ENCODE measurements at places on chromosomes 4 and X.

- DNase-seq, result no peak
These were observed 46.1 kb downstream of the HTRA3 start for GRCh38 chr4:8315435-8316250.

- no peak for DNase-seq
These were observed 204.8 kb downstream of the VEGFC start for GRCh38 chr4:176587920-176588319.

DNA sequence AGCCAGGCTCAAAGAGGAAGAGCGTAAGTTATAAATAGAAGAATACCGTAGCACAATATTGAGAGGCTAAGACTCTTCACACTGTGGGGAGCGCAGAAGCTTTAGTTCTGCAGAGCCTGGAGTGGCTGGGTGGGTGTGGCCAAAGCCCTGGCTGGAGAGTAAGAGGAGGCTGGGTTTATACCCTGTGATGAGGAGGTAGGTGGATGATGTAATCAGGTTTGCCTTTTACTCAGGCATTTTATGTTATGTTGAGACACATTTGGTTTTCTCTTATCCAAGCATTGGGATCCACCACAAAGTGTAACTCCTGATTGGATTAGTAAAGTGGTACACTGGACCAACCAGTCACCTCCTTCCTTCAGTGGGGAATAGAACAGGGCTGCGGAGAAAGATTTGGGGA is 13.9 kb downstream of the CDS1 start:
- no peak for DNase-seq

DNA sequence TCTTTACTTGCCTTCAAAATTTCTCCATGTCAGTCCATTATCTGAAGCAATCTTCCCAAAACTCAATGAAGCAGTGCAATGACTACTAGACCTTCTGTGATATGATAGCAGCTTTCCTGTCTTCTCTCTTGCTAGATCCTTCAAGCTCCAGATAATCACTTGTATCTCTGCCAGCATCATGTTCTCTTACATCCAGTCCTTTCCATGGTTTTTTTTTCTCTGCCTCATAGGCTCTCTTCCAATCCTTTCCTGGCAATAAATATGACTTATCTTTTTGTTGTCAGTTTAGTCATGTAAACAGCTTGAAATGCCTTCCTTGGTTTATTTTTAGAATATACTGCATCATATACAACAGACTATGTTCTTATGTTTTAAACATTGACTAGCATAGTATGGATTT is 193.5 kb downstream of the CFAP299 start:
- no peak for DNase-seq

GRCh38 chr4:53716011-53716410 is 124.7 kb upstream of the LNX1 start:
- no peak for DNase-seq

- no peak for DNase-seq
These were observed 1.0 kb downstream of the HMGB2 start for GRCh38 chr4:173332963-173333657.

- DNase-seq, result no peak
These were observed 48.1 kb upstream of the ATXN3L start for GRCh38 chrX:13367950-13368349.

DNA sequence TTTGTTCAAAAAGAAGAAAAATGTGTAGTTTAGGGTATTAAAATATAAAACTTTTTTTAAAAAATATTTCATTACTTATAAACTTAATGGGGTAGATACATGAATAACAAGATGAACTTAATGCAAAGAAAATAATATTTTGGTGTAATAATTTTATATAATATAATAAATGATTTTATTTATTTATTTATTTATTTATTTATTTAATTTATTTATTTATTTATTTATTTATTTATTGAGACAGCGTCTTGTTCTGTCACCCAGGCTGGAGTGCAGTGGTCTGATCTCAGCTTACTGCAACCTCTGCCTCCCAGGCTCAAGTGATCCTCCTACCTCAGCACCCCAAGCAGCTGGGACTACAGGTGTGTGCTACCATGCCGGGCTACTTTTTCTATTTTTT is 20.8 kb upstream of the TEX13C start:
- no peak for DNase-seq

GRCh38 chr4:78864405-78865024 is 74.7 kb downstream of the PAQR3 start:
- DNase-seq, result no peak

DNA sequence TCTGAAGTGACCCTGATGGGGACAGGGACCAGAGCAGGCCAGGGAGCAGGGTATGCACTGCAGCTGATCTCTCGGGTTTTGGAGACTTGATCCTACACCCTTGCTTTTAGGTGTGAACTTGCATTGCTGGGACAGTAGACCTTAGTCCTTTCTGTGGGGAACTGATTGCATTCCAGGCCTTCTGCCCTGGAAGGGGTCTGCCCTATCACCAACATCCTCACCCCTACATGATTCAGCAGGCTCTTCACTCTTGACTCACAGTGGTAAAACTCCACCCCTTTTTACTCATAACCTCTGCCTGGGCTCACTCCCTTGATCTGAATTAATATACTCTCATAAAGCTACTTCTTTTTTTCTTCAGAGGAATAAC is 6.6 kb upstream of the DDX60L start:
- no peak for DNase-seq

DNA sequence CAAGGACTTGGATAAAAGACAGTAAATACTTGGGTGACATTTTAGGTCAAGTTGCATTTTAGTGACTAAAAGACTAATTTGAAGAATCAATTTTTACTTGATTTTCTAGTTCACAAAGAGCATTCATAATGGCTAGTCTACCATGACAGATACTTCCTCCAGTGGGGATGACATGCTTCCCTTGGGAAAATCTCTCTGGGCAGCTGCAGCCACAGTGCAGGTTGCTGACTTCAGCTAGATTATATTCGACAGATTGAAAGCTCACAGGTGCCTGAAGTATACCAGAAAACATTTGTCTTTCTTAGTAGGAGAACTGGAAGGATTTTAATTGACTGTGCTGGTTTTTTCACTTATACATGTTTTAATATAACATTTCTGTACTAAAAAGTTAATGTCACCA is 209.6 kb upstream of the MAGEB2 start:
- no peak for DNase-seq

- DNase-seq, result no peak
These were observed 56.6 kb upstream of the CHRDL1 start for GRCh38 chrX:110852180-110852579.

DNA sequence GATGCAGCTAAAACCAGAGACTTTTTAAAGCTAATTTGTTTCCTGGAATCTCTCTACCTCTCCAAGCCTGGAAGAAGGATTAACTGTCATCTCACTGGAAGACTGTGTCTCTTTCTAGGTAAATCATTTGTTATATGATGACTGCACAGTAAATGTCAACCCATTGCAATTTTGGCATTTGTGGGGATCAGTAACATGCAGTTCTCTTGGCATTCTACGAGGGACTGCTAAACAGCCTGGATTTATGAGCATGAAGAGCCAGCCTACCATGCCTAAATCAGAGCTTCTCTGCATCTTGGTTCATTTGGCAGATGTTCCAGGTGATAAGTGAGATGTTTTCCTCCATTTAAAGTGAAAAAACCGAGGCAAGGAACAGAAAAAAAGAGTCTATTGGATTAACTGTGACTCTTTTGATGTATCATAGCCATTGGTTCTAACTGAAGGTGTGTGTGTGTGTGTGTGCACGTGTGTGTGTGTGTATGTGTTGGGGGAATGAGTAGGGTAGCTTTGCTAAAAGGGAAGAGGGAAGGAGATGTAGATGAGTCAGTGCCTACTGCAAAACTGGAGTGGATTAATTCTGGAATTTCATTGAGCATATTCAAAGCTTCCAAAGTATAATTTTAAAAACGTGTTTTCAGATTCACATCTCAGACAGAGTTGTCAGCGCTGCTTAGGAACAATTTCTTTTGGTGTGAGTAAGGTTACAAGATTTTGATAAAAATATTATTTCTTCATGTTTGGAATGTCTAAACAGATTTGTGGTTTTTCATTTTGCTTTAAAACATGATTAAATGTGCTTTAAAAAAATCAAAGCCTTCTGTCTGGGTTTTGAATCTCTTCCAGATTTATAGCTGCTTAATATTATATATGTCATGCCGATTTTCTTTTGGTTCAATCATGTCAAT is 123.2 kb upstream of the LNX1 start:
- DNase-seq, result no peak

- DNase-seq, result no peak
These were observed 47.0 kb downstream of the ASMT start for GRCh38 chrX:1661922-1662221.

DNA sequence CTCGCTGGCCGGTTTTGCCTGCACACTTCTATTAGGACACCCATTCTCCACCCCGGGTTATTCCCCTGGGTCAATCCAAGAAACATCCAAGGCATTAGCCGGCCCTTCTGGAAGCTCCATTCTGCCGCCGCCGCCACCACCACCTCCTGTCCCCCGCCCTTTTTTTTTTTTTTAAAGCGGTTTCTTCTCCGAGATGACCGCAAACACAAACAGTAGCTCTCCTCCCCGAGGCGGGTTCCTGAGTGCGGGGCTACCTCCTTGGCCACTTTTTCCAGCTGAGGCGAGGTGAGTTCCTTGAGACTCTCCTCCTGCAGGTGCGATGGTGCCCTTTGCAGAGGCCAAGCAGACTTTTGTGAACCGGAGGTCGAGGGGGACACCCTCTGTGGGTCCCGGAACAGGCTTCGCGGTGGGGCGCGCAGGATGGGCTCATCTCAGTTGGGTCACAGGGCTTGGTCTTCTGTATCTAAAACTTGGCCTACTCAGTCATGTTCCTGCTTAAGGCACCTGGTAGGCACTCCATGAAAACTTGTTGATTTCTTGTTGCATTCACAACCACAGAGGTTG is 930 bp downstream of the NWD2 start:
- no peak for DNase-seq

- no peak for DNase-seq
These were observed 7.8 kb downstream of the CNGA2 start for GRCh38 chrX:151742311-151742710.

DNA sequence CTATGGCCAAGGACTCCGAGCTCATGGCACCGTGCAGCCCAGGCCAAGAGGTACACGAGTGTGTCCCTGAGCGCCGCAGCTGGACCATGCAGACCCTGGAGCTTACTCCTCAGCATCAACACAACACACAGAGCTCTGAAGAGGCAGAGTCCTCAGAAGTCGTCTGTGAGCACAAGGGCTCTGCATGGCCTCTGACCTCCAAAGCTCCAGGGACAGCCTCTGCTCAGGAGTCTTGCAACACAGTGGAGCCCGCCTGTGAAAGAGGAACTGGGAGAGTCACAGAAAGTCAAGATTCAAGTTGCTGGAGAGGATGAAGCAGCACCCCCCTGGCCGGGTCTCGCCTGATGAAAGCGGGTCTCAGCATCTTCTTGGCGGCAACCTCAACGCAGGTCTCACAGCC is 2.9 kb downstream of the LRPAP1 start:
- no peak for DNase-seq

DNA sequence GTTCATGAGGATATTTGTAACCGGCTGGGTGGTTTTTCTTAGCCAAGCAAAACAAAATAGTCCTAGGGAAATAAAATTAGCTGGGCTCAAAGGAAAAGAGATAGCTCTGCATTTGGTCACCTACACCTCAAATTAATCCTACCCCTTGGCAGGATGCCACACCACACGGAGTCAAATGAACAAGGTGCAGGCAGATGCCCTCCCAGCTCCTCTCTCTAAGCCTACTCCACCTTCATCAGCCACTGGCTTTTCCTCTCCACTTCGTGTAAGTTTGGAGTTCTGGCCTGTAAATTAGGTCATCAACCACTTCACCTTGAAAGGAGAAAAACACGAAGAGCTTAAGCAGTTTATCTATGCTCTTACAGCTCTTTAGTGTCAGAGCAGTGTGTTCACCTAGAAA is 1.4 kb downstream of the DDIT4L start:
- no peak for DNase-seq

GRCh38 chr4:29224911-29225310 is 1495.3 kb upstream of the PCDH7 start:
- no peak for DNase-seq

DNA sequence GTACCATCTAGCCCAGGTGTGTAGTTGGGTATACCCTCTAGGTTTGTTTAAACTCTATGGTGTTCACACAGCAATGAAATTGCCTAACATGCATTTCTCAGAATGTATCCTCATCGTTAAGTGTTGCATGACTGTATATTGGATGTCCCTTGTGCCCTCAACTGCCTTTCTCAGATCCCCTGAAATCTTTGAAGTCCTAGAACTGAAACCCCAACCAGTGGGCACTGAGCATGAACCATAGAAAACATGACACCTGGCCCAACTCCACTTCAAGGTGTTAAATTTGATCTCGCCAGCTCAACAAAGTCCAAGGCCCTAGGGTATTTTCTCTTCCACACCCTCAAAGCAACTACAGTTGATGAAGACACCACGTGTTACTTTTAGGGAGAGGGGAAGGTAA is 35.6 kb downstream of the GPR143 start:
- no peak for DNase-seq

DNA sequence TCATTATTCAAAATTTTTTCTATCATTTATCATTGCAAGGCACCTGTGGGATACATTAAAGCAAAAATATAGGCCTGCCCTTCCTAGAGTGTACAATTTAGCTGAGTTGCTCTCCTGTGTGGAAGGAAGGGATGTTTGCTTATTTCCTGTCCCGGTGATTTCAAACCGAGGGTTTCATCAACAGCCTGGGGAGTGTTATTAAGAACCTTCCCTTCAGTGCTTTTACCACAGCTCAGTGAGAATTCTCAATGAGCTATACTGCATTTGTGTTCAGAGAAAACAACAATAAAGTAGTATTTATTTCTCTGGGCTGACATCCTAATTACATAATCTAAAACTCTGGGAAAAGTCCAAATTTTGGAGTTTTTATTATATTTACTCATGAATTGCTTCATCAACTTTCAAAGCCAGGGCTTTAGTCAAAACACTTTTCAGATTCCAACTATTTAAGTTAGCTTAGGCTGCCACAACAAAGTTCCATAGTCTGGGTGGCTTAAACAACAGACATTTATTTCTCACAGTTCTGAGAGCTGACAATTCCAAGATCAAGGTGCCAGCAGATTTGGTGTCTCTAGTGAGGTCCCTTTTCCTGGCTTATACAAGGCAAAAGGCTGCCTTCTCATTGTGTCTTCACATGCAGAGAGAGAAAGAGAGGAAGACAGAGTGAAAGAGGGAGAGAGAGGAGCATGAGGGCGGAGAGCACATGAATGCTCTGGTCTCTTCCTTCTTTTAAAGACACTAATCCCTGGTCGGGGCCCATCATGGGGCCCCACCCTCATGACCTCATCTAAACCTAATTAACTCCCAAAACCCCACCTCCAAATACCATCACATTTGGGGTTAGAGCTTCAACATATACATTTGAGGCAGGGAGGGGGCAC is 62.6 kb downstream of the MMRN1 start:
- no peak for DNase-seq

DNA sequence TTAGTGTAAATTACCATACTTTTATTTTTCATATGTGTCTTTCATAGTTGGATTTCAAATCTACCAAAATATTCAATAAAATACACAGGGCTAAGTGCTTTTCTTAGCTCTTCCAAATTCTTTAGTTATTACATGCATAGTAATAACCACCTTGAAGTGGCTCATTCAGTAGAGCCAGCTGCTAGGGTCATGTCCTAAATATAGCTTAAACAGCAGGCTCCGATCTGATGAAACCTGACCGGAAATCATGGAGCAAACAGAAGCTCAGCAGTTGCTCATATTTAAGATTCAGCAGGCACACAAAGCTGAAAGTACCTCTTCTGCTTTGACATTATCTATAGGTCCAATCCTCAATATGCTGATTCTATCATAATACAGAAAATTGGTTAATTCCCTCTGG is 1470.4 kb downstream of the ADGRL3 start:
- no peak for DNase-seq

Measured in cerebellar nuclear complex (tissue), 1 donor.